ENCODE measurements at places on chromosomes 4 and X. TPM values are rescaled to one million over a fixed set of nuclear protein-coding genes. Genes with fewer than 3 reads are reported as not detected.

Gene ARMCX2
- 1.8 TPM for polyA plus RNA-seq

Gene USP17L10
- not detected for polyA plus RNA-seq

DNA sequence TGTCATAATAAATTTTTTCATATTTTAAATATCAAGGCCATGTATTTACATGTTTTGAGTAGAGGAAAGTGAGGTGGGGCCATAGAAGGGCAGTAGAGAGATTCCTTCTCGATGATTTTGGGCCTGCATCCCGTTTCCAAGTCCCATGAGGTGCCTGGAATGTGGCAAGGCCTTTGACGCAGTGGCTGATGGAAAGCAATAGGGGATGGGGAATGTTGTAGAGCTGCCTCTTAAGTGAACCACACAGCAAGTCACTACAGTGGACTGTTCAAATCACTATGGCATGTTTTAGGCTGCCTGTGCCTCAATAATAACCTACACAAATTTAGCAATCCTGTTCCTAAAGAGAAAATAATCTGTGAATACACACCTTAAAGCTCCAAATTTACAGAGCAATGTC lies 48.3 kb downstream of the ANXA5 start:
- DNase-seq, result no peak

- no peak for DNase-seq
Measured at GRCh38 chrX:104972737-104973136, 247.8 kb downstream of the TEX13A start.

DNA sequence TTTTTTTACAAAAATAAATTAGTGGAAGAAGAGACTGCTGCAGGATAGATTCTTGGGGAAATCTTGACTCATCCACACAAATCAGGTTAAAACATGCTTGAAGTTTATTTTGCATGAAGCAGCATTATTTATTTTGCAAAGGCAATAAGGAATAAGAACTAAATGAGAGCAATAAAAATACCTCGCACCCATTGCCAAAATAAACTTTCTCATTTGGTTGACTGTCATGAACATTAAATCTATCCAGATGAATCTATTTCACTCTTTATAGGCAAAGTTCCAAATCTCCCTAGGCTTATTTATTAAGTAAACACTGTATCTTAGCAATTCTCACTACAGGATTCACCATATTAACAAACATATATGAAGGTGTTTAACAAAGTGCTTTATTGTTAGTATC lies 58.9 kb downstream of the HOPX start:
- no peak for DNase-seq

GRCh38 chr4:13633671-13634070 lies 6.1 kb upstream of the BOD1L1 start:
- no peak for DNase-seq

GRCh38 chrX:10062980-10063379 lies 93.8 kb upstream of the CLCN4 start:
- no peak for DNase-seq

DNA sequence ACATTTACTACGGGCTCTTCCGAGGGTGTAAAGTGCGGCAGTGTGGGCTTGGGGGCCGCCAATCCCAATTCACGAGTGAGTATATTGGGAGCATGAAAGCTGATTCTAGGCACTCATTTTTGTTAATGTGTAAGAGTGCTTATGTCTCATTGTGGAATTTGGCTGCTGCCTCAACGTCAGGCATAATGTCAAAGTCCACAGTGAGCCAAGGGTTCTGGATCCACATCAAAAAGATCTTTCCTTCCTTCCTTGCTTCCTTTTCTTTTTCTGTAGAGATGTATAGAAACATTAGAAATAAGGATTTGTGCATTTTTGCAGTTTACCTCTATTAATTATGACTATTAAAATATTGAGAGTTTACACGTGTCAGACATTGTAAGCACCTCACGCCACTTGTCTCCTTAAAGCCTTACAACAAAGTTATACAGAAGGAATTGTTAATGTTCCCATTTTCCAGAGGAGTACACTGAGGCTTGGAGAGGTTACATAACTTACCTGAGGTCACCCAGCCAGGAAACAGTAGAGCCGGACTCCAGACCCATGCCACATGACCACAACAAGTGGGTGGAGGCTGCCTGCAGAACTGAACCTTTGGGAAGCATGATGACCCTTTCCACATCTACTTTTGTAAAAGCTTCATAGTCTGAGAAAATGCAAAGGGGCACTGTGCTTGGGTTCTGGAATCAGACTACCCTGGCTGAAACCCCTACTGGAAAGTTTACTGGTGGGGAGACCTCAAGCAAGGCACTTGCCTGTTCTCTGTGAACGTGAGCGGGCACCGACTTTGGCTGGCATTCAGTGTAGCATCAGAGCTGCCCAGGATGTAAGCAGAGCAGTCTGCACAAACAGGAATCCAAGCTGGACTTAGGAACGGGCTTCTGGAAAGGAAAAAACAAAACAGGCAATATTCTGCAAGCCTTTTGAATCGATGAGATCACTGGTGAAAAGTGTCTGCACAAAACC lies 761 bp downstream of the CLRN2 start:
- no peak for DNase-seq

DNA sequence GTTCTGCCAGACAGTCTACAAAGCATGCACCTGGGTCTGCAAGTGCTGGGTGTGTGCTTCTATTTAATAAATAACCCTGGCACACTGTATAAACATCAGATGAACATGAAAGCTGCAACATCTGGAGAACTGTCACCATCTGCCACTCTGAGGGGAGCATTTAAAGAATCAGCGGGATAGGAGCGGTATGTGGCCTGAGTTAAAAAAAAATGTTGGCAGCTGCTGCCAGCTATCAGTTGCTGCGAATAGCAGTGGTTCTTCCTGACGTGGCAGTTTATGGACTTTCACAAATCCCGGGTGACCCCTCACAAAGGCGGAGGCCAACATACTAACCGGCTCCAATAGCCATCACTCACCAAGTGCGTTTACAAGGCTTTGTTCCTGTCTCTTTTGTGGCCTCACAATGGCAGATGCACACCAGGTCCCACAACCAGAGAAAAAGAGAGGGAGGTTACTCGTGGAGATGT lies 95.1 kb downstream of the RASL11B start:
- DNase-seq, result no peak

Data from CD8-positive, alpha-beta memory T cell (primary cell).